ENCODE measurements at places on chromosomes 7 and 10. TPM values are rescaled to one million over a fixed set of nuclear protein-coding genes. Genes with fewer than 3 reads are reported as not detected.

DNA sequence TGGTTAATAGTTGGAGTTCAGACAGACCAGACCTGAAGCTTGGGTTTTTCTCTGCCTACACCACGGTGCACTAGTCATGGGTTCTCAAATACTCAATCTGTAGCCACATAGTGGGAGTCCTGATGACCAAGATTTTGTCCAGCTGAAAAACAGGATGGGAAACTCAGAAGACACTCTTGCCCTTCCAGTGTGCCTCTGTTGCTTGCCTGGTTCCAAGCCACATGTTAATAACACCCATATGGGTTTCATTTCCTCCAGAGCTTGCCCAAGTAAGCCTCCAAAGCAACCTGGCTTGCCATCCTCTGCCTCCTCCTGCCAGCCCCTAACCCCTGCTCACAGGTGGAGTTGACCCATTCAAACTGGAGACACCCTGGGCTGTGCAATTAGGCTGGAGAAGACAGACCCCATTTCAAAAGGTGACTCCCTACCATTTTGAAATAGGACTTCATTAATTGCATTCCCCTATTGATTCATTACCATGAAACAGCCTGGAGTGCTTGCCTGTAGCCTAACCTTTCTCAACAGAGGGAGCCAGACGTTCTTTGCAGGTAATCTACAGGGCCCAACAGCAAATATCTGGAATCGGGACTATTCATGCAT lies 108.0 kb upstream of the HABP2 start:
- no peak for DNase-seq

DNA sequence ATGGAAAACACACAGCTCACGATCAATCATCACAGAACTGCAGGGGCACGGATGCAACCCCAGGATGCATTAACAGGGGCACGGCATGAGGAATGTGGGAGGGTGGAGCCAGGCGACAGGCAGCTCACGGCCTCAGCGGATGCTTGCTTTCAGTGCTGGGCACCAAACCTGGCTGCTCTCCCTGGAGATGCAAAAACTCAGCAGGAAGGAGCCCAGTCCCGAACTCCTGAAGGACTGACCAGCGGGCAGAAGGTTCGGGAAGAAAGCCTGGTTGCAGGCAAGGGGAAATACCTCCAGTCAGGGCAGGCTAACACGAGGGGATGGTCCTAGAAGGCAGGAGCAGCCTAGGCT lies 66.8 kb downstream of the CHST15 start:
- no peak for DNase-seq

GRCh38 chr7:155852426-155853301 lies 40.4 kb upstream of the SHH start:
- DNase-seq = no peak

DNA sequence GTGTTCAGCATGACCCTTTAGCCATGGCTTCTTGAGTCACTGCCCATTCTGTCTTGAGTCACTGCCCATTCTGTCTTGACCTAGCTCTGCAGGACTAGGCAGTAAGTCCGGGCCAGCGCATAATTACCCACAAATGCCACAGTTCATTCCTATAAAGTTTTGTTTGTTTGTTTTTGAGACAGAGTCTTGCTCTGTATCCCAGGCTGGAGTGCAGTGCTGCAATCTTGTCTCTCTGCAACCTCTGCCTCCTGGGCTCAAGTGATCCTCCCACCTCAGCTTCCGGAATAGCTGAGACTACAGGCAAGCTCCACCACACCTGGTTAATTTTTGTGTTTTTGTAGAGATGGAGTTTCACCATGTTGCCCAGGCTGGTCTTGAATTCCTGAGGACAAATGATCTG lies 32.7 kb upstream of the TARP start:
- DNase-seq = no peak

DNA sequence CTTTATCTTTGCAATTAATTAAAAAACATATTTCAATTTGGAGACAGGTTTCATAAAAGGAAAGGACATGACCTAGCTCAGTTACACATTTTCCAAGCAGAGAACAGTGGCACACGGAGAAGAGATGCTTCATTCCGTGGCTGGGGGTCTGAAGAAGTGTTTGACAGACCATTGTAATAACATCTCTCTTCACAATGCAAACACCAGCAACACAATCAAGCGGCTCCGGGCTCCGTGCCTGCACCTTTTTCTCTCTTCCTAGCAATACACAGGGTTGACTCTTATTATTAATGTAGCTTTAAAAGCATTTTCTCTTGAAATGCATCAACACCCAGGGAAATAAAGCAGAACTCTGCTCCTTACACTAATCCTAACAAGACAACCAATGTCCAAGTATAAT lies 261.0 kb upstream of the AOAH start:
- no peak for DNase-seq

DNA sequence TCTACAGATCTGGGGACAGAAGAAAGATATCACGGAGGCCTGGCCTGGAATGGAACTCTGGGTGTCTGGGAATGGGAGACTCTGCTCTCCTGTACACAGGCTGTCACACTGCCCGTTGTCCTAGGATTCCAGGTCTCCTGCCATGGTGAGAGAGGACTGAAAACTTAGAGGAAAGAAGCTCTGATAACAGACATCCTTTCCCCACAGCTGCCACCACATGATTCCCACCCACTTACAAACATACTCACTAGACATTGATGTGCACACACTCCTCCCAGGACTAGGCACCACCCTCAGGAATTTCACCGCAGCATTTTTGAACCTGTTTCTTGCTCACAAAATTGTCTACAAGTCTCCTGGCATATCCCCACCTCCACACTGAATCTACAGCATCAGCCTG lies 5.7 kb downstream of the ZNF92 start:
- DNase-seq = no peak

DNA sequence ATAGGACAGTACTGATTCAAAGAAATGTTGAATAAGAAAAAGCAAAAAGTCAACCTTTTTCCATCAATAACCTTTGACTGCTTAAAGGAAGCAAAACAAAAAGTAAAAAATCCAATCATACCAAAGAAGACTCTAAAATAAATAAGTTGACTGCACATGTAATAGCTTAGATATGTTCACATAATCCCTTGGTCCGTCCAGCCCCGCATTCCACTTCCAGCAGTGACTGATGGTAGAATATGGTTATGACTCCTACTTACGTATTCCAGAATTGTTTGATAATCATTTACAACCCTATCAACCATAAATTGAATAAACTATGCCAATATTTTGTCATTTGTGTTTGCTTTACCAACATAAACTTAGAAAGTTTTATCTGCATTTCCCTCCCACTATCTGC lies 77.9 kb downstream of the CTNNA3 start:
- DNase-seq = no peak

DNA sequence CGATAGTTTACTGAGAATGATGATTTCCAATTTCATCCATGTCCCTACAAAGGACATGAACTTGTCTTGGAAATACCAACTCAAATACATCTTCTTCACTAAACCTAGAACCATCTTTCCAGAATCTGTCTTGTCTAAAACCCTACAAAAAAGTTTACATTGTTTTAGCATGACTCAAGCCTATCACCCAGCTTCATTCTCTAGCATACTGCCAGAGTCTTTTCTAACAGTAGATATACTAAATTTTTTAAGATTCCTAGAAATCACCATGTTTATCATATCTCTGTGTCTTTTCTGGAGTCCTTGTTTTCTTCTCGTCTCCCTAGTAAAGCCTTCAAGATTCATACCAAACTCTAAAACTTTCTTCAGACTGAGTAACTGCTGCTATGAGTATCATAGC lies 129.7 kb downstream of the SEMA3E start:
- DNase-seq = no peak

GRCh38 chr10:80465839-80466590 lies 11.9 kb downstream of the TSPAN14 start:
- no peak for DNase-seq

- DNase-seq = no peak
Observed at GRCh38 chr7:82669141-82669540, 225.6 kb upstream of the CACNA2D1 start.

- no peak for DNase-seq
Observed at GRCh38 chr10:123606006-123606405, 60.1 kb upstream of the GPR26 start.

DNA sequence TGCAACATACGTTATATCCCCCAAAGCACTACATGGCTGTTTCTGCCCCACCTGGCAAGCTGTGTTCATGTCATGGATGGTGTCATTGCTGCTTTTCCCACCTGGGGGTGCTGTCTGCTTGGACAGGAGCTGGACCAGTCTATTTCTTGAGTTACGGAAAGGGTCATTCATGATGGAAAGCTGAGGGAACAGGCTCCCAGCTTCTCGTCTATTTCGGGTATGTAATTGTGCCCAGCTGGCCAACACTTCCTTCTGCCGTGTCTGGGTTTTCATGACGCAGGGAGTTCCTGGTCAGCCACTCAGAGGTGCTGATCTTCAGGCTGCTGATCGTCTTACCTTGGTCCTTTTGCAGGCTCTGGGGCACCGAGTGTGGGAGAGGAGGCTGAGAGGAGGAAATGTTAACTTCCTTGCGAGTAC lies 8.6 kb downstream of the BTBD16 start:
- DNase-seq = no peak

GRCh38 chr7:159061209-159061608 lies 83.5 kb downstream of the VIPR2 start:
- DNase-seq = no peak

DNA sequence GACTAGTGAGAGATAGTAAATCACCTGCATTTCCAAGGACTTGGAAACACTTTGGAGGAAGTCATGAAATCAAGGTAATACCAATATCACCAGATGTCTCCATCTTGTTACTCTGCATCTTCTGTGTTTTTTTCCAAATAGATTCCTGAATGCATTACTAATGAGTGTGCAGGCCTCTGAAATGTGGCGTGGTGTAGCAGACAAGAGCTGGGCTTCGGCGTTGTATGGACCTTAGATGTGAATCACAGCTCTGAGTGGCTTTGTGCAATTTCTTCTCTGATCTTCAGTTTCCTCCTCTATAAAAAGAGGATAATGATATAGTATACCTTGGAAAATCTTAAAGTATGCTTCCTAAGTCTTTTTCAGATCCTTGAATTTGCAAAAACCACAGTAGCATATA lies 9.6 kb upstream of the MYPN start:
- no peak for DNase-seq

DNA sequence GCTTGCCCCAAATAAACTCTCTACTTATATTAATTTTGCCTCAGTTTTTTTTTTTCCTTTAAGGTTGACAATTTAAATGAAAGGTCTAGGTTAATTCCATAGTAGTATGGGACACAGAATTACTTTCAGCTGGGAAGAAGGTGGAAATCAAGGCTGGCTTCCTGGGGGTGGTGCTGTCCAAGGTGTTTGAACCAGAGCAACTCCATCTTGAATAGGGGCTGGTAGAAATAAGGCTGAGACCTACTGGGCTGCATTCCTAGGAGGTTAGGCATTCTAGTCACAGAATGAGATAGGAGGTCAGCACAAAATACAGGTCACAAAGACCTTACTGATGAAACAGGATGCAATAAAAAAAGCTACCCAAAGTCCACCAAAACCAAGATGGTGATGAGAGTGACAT lies 1190.8 kb upstream of the AUTS2 start:
- no peak for DNase-seq

GRCh38 chr7:22664988-22665798 lies 61.8 kb upstream of the IL6 start:
- no peak for DNase-seq

DNA sequence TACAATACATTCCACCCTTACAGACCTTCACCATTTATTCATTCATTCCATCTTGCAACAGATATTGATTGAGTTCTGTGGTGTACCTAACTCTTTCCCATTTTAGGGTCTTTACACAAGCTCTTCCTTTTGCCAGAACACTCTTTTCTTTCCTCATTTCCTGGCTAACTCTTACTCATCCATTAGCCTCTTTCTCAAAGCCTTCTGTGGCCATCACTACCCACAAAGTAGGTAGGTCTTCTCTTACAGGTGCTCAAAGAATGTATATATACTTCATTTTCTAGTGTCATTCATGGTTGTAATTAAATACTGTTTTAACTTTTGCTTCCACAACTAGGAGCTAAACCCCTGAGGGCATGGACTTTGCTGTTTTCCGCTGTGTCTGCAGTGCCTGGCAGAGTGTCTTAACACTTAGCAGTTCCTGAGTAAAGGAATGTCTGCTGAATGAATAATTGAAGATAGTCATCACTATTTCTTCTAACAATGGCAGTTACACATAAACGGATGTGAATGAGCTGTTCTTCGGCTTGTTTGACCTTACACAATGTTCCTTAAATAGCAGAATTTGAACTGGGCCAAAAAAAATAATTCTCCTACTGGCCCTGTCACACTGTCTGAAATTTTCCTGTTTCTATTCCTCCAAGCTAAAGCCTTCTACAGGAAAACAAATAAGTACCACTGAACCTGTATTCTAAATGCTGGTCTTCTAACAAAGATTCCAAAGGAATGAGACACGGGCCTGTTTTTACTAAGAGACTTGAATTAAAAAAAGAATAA lies 15.1 kb downstream of the BCAP29 start:
- DNase-seq = no peak

DNA sequence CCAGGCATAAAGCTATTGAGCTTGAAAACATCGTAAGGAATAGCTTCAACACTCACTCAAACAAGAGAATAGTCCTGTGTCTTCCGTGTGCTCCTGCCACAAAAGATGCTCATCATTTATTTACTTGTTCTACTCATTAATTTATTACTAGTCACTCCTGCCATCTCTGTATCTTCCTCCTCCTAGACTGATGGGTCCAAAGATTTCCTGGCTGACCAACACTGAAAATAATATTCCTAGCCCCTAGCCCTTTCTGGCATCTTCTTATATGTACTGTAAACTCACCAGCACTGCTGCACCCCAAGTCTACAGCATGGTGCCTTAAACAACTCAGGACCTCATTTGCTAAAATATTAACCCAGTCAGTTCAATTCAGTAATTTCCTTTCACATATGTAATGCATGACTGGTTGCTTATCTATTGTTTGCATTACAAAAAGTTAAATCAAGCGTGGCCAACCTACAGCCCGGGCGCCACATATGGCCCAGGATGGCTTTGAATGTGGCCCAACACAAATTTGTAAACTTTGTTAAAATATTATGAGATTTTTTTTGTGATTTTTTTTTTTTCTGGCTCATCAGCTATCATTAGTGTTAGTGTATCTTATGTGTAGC lies 86.7 kb upstream of the GSDME start:
- DNase-seq = no peak

The TAS2R4 gene
- 8.1 TPM for total RNA-seq

The RTKN2 gene
- 12.2 TPM for total RNA-seq

The PLEKHS1 gene
- 0.42 TPM for total RNA-seq

The OLAH gene
- not detected for total RNA-seq

The ITGA8 gene
- total RNA-seq = 62.2 TPM

The SPDYE5 gene
- total RNA-seq = not detected

The CHAT gene
- total RNA-seq = not detected

The TRIL gene
- 20.4 TPM for total RNA-seq

The SLC18A3 gene
- 0.11 TPM for total RNA-seq

The ABCC2 gene
- total RNA-seq = 2.3 TPM

The STEAP1 gene
- total RNA-seq = 5.8 TPM

The GRK5 gene
- 23.8 TPM for total RNA-seq

Measured in urinary bladder (tissue), 4 donors.